ENCODE measurements at places on chromosomes 5 and 9. TPM values are rescaled to one million over a fixed set of nuclear protein-coding genes. Genes with fewer than 3 reads are reported as not detected.

DNA sequence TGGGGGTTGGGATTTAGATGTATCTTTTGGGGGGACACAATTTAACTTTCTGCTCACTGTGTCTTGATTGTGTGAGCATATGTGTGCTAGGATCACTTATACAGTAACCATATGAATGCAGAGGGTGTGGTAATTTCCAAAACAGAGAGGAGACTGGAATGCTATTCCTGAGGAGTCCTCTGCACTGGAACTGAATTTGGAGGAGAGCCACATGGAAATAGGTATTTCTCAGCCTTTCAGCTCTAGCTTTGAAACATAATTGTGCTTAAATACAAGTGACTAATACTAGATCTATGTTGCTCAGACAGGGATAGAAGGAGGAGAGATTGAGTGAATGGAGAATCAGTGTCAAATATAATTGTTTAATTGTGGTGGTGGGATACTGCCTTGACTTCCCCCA, 45.5 kb downstream of the FOCAD start:
- no peak for DNase-seq

Gene BAAT
- total RNA-seq: not detected

GRCh38 chr5:172178991-172179989, 8.7 kb downstream of the STK10 start:
- DNase-seq: no peak

Gene AQP3
- 0.79 TPM for total RNA-seq

DNA sequence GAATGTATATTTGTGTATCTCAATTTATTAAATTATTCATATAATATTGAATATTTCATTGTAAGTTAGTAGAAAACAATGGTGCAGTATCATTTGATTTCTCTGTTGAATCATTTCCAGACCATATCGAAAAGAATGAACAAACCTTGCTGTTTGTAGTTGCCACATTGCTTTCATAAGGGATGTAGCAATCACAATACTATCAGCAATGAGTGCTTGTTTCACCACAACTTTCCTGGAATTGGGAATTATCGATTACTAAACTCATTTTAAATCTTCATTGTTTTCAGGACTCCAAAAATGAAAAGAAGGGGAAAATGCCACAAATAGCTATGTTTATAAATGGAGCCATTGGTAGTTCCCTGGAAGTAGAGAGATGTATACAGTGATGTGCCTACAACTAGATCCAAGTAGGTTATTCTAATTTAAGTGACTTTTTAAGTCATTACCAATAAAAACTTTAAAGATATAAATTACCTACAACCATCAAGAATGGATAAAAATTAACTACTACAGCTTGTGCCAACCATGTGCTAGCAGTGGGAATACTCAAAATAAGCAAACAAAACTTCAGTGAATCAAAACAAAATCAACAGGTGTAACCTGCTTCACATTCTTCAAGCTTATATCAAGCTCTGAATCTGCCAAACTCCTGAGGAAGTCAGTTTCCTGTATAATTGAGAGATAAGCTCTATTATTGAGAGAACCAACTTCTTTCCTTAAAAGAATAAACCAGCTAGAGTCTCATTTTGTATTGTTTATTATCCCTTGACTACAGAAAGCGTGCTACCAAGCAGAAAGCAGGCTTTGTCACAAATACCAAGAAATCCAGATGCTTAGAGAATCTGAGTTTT, 358.6 kb downstream of the ADGRV1 start:
- DNase-seq: no peak
